ENCODE measurements at places on chromosomes 12 and 14.

DNA sequence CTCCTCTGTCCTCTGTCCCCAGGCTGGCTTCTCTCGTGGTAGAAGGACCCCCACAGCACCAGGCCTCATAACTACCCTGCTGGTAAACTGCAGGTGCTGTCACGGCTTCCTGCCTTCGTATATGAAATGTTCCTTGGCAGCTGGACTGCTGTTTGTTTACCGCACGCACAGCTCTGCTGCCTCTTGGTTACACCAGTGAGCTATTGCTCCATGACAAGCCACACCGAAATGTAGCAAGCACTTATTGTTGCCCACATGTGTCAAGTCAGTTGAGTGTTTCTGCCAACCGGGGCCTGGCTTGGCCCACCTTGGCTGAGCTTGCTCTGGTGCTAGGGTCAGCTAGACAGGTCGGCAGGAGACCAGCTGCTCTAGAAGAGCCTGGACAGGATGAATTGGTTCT lies 21.7 kb upstream of the TCL1B start:
- no peak for DNase-seq

- no peak for DNase-seq
Observed at GRCh38 chr12:54051874-54052437, 1.7 kb upstream of the HOXC4 start.

GRCh38 chr14:44317441-44317746 lies 189.7 kb downstream of the FSCB start:
- DNase-seq, result no peak

GRCh38 chr12:106079148-106079738 lies 59.5 kb downstream of the NUAK1 start:
- DNase-seq, result no peak

- no peak for DNase-seq
Observed at GRCh38 chr14:34797747-34798583, 77.2 kb downstream of the BAZ1A start.

GRCh38 chr12:128603573-128604115 lies 220.1 kb downstream of the SLC15A4 start:
- no peak for DNase-seq

DNA sequence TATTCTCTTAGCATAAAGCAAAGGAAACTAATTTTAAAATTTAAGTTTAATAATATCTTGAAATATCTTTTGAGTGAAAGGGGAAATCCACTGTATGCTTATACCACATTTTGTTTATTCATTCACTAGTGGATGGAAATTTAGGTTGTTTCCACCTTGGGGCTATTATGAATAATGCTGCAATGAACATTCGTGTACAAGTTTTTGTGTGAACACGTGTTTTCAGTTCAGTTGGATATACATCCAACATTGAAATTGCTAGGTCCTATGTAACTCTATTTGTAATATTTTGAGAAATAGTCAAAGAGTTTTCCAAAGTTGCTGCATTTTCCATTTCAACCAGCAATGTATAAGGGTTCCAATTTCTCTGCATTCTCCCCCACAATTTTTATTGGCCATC lies 83.7 kb upstream of the ETV6 start:
- no peak for DNase-seq

GRCh38 chr12:122121745-122122144 lies 43.2 kb downstream of the MLXIP start:
- DNase-seq, result no peak

- no peak for DNase-seq
Observed at GRCh38 chr12:79155683-79156082, 291.1 kb downstream of the SYT1 start.

DNA sequence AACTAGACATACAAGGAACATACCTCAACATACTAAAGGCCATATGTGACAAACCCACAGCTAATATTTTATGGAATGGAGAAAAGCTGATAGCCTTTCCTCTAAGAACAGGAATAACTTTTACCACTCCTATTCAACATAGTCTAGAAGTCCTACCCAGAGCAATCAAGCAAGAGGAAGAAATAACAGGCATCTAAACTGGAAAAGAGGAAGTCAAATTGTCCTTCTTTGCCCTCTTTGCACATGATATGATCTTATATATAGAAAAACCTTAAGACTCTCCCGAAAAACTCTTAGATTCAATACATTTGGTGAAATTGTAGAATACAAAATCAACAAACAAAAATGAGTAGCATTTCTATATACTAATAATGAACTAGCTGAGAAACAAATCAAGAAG lies 110.0 kb downstream of the ATP23 start:
- no peak for DNase-seq

- DNase-seq, result no peak
Observed at GRCh38 chr12:30696103-30696408, 387 bp upstream of the IPO8 start.

- no peak for DNase-seq
Observed at GRCh38 chr12:106251631-106252455, 4.0 kb upstream of the CKAP4 start.

GRCh38 chr12:3097186-3097804 lies 20.1 kb downstream of the TSPAN9 start:
- no peak for DNase-seq

DNA sequence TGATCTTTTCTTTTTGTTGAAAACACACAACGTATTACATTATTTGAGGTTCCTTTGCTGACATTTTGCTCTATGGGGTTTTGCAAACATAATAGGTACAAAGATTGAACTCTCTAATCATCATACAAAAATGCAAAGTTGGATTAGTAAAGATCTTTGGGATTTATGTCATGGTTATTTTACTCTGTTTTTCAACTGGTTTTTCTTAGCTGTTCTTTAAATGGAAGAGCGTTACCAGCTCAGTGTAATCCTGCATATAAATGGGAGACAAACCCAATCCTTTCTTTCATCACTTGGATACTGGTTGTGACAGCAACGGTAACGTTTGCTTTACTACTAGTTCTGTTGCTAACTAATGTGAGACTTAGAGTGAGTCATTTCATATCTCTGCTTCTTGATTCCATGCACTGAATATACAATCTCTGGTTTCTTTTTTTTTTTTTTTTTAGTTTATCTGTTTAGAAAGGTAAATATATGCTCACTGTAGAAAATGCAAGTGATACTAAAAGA lies 104.9 kb upstream of the NOVA1 start:
- no peak for DNase-seq

DNA sequence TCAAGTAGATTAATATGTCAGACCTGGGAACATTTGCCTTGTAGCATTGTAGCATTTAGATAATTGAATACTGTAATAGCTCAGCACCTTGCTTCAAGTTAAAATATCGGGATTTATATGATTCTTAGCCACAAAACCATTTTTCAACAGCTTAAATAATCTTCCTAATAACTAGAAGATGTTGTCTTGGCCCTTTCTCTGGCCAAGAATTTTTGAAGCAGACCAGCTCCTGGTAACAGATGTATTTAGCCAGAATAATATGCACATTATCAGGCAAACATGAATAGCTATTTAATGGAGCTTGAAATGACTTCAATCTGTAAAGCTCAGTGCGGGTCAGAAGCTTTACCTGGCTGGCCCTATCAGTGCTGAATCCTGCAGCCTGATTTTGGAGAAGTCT lies 913.1 kb downstream of the AACS start:
- no peak for DNase-seq

GRCh38 chr14:91419044-91419397 lies 1.4 kb upstream of the CCDC88C start:
- no peak for DNase-seq

GRCh38 chr14:96016501-96017160 lies 22.5 kb upstream of the C14orf132 start:
- no peak for DNase-seq

DNA sequence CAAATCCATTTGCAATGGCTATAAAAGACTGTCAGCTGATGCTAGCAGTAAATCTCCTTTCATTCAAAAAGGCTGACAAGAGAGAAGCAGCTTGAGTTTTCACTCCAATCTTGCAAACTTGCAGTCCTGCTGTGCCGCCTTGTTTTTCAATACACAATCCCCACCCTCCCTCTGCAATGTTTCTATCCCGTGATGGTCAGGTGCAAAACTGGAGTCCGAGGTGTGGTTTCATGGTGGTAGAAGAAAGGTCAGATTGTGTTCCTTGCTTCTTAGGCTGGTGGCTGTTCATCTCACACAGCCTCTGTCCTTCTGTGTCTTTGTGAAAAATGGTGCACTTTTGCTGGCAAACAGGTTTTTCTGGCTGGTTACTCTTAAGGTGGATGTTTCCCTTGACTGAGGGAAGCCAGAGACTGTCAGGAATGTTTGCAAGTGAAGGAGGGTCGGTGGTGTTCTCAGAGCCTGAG lies 27.7 kb upstream of the TBX3 start:
- no peak for DNase-seq

DNA sequence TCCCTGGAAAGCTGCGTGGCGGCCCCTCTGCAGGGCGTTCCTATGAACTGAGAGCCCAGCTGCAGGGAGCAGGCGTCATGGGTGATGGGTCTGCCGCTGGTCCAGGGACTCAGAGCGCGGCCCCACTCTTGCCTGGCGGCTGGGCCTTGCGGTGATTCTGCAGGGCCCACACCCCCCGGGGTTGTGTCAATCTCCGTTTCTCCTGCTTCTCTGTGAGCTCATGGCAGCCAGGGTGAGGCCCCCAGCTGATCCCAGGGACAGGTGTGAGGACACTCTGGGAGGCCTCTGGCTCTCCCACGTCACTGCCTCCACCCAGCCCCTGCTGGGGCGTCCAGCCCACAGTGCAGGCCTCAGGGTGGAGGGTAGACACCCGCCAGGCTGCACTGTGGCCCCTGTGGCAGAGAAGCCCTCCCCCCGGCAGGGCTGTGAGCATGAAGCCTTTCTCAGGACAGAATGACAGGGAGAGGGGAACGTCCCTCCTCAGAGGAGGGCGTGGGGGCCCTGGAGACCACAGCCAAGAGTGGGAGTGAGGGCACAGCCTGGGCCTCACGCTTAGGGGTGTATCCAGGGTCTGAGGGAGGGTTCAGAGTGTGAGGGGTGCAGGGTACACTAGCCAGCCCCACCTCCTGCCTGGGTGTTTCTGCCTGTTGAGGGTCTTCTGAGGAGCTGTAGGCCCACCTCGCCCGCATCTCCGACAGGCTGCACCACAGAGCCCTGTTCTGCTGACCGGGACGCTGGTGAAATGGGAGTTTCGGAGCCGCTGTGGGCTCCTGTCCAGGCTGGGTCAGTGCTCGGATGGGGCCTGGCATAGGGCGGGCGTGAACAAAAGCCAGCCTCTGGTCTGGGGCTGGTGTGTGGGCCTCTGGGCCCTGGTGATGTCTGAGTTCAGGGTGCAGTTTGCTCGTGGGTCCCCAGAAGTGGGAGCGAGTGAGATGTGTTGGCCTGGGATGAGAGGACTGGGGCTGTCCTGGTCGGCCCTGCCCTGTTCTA lies 26.7 kb upstream of the CRIP2 start:
- DNase-seq, result no peak

DNA sequence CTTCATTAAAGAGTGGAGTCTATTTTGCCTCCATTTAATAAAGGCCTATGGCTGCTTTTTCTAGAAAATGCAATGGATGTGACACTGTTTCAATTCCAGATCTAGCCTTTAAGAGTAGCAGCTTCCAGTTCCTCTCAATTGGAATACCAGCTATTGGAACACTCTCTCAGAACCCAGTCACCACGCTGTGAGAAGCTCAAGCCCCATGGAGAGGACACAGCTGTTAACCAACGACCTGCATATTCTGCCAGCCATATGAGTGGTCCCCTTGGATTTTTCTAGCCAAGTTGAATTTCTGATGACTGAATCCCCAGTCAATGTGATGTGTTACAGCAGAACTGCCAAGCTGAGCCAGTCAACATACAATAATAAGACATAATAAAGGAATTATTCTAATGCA lies 131.8 kb downstream of the TMTC3 start:
- DNase-seq, result no peak

DNA sequence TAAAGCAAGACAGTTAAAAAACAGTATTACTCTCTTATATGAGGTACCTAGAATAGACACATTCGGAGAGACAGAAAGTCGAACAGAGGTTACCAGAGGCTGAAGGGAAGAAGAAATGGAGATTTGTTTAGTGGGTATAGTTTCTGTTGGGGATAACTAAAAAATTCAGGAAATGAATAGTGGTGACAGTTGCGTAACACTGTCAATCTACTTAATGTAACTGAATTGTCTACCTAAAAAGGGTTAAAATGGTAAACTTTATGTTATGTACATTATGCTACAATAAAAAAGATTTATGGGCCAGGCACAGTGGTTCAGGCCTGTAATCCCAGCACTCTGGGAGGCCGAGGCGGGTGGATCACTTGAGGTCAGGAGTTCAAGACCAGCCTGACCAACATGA lies 30.6 kb upstream of the SLC6A13 start:
- DNase-seq, result no peak

GRCh38 chr12:31732926-31733548 lies 4.2 kb upstream of the AMN1 start:
- DNase-seq, result no peak

- no peak for DNase-seq
Observed at GRCh38 chr12:73678335-73678734, 859.3 kb upstream of the ATXN7L3B start.

- DNase-seq, result no peak
Observed at GRCh38 chr12:119338593-119339363, 4.2 kb downstream of the CCDC60 start.

DNA sequence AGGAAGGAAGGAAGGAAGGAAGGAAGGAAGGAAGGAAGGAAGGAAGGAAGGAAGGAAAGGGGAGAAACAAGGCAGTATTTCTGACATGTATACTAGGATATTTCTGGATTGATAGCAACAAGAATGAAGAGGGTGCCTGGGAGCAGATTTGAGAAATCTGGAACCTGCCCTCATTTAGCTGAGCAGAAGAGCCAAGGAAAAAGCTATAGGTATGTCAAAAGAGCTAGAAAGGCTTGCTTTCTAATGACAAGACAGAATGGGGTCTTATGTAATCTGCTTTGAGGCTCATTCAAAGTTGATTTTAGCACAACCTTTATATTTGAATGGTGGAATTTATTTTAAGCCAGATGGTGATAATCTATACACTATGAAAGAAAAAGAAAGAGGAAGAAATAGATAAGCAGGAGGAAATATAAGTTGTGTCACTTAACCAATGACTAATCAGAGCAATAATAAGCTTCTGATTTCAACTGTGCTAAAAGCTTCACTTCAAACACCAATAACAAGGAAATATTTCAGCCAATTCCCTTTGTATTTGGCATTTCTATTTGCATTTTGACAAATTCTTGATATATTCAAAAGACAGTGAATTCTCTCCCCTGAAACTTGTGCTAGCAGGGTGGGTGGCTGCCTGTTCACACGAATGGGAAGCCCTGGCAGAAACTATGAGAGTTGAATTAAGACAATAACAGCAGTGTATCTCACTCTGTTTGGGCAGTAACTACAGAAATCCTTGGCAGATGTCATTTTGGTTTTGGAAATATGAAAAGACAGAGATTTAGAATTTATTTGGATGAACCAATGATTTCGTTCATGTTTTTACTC lies 76.3 kb upstream of the FLRT2 start:
- no peak for DNase-seq

GRCh38 chr14:23525611-23526010 lies 26.0 kb downstream of the ZFHX2 start:
- DNase-seq, result no peak

- no peak for DNase-seq
Observed at GRCh38 chr14:58100735-58101368, 51.2 kb downstream of the ARMH4 start.

- DNase-seq, result no peak
Observed at GRCh38 chr12:62700091-62700880, 233.7 kb downstream of the MON2 start.

GRCh38 chr12:68042212-68042699 lies 53.0 kb downstream of the IFNG-AS1 start:
- no peak for DNase-seq
